ENCODE measurements at places on chromosomes 2 and 18. TPM values are rescaled to one million over a fixed set of nuclear protein-coding genes. Genes with fewer than 3 reads are reported as not detected.

Gene SERPINB12
- total RNA-seq: not detected

Gene PARD3B
- 0.52 TPM for total RNA-seq

Gene EVA1A
- not detected for total RNA-seq

Gene VIL1
- 0.10 TPM for total RNA-seq

Gene CHRNG
- not detected for total RNA-seq

Gene NOL4
- total RNA-seq: not detected

Gene FAP
- not detected for total RNA-seq

Gene ALS2
- total RNA-seq: 19.9 TPM

Gene UGT1A6
- total RNA-seq: not detected

Gene DPYSL5
- total RNA-seq: not detected

Gene IL36B
- total RNA-seq: not detected

Gene NTSR2
- total RNA-seq: not detected

Gene IL18RAP
- total RNA-seq: 159 TPM

Gene CPLX4
- total RNA-seq: not detected

Gene DOK6
- total RNA-seq: not detected

Gene SULT1C4
- not detected for total RNA-seq

Gene CNTNAP5
- not detected for total RNA-seq

Gene YPEL5
- 23.4 TPM for total RNA-seq

Gene AQP4
- not detected for total RNA-seq

Gene PTPRN
- total RNA-seq: not detected

Gene CCDC102B
- 1.5 TPM for total RNA-seq

Gene SPP2
- total RNA-seq: not detected

Gene TUBA4B
- total RNA-seq: not detected

Data from natural killer cell treated with Interleukin-12 subunit alpha and Interleukin-12 subunit beta and Interleukin-15 and Interleukin-18, amount 100 ng/mL, for 72 hours (primary cell).